Progenitor cell of endocrine pancreas (in vitro differentiated cells): ENCODE measurements at places on chromosomes 6 and 20.

GRCh38 chr20:24097506-24098245 lies 109.1 kb upstream of the GGTLC1 start:
- no peak for DNase-seq

- DNase-seq = no peak
Measured at GRCh38 chr20:60255866-60256265, 297.6 kb downstream of the CDH26 start.

- no peak for DNase-seq
Measured at GRCh38 chr6:19311786-19312185, 525.4 kb upstream of the ID4 start.

DNA sequence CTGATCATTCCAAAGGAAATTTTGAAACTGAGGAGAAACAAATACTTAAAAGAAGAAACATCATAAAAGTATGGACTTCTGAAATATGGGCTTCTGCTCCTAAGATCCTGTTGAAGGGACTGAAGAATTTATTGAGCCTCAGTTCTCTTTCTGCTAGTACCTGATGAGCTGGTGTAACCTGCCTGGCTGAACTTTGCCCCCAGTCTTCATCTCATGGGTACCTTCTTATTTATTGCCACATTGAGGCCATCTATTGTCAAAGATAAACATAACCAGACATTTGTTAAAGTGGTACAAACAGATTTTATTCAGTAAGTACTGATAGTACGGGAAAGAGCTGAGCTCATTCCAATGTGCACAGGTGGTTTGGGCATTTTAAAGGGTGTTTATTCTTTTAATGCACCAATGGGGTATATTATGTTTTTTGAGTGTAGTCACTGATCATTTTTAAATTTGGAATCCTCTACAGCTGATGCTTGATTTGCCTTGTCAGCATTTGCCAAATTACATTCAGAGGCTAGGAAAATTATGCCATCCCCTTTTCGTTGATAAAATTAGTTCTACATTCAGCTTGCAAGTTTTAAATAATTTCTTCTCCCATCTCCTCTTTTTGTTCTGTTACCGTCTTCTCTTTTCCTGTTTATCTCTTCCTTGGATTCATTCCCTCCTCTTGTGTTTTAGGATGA lies 118.2 kb downstream of the PRIM2 start:
- no peak for DNase-seq

GRCh38 chr6:156185113-156185512 lies 592.1 kb upstream of the ARID1B start:
- DNase-seq = no peak

- DNase-seq = no peak
Measured at GRCh38 chr20:47209982-47210381, 146.5 kb downstream of the ZMYND8 start.

- DNase-seq = no peak
Measured at GRCh38 chr6:9564021-9564420, 850.9 kb downstream of the TFAP2A start.

- no peak for DNase-seq
Measured at GRCh38 chr6:130781557-130781956, 45.6 kb upstream of the SMLR1 start.

DNA sequence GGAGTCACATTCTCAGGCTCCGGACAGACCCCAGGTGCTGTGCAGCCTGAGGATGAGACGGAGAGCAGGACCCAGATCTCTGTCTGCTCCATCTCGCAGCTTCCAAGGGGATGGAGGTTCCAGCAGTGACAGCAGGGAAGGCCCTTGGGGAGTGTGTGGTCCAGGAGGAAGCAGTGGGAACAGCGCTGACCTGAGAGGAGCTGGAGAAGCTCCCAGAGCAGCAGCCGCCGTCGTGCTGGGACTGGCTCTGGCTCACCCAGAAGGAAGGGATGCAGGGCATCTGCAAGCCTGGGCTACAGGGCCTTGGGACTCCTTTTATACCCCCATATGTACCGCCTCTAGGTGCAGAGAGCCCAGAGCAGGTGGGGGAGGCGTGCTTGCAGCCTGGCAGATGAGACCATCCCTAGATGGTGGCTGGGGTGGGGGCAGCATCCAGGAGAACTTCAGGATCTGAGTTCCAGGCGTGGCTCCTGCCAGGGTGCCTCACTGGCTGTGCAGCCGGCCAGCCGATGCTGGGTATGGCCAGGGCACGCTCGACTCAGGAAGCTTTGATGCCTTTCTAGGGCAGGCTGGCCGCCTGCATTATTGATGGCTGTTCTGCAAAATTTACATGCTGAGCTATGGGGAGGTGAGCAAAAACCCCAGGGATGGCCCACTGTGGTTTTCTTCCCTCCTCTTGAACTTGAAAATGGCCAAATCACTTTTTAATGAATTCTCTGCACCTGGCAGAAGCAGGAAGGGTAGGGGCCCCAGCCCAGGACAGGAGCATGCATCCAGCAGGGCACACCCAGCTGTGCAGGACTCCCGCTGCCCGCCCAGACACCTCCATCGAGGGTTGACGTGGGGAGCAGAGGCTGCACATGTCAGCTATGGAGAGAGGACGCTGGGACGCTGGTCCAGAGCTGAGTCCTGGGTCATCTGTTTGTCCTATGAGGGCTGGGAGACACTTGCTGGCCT lies 179.6 kb downstream of the TAF4 start:
- no peak for DNase-seq

GRCh38 chr6:49327571-49327970 lies 135.5 kb downstream of the MMUT start:
- no peak for DNase-seq

DNA sequence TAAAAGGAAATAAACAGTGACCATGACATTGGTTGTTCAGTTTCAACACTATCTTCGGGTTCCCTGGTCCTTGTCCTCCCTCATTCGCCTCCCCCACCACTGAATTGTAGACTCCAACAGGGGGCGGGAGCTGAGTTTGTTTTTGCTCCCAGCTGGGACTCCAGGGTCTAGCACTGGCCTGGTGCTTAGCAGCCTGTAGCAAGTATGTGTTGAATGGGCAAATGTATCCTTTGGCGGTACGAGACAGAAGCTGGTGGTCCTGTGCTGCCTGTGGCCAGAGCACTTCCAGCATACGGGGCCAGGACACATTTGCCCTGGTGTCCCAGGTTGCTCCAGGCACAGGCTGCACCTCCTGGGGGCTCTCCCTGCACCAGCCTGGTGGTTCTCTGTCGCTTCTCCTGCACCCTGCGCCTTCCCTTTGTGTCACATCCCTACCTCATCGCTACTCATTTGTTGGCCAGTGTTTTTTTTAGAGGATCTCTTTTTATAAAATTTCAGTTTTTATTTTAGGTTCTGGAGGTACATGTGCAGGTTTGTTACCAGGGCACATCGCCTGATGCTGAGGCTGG lies 40.1 kb downstream of the PHACTR3 start:
- no peak for DNase-seq

DNA sequence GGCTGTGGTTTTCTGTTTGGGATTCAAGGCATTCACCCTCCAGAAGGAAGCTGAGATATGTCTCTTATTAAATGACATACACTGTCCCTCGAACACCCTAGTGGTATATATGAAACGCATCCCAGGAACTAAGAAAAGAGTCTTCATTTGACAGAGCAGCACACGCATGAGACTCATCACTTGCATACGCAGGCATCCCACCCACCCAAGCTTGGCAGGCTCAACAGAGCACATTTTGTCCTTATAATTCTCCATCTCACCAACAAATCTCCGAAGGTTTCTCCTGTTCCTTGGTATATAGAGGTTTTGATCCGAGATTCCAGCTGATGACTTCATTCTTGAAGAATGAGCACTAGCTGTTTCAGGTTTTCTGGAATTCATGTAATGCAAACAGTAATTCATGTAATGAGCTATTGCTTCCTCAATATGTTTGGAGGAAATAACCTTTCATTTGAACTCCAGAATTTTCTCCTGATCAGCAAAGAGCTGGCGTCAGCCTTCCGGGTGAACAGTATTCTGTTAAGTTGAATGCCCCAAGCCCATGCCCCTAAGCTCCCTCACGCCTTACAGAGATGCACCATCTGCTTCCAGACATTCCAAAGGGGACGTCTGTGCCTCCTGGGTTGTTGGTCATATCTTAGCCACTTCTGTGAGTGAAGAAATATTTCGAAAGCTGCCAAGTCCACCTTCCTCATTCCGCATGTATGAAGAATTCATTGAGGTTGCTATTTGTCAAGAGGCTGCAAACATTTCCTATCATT lies 66.0 kb upstream of the CDH4 start:
- DNase-seq = no peak

DNA sequence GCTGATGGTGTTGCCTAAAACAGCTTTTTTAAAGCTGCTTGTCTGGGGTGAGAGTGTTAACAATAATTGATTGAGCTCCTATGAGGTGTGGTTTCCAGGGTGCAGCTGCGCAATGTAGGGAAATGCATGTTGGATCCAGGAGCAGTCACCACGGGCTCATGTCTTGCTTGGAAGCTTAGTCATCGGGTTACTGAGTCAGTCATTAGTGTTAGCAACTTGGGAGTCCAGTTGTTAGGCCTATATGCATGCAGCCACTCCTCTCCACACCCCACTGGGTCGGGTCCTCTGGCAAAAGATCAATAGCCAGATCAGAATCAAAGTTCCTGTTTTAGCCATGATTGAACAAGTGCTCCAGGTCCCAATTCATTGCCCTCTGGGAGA lies 271.7 kb upstream of the CHD6 start:
- no peak for DNase-seq

- no peak for DNase-seq
Measured at GRCh38 chr6:37435816-37436215, 2.8 kb downstream of the CMTR1 start.

- DNase-seq = no peak
Measured at GRCh38 chr20:44571362-44571988, 10.9 kb upstream of the PKIG start.

DNA sequence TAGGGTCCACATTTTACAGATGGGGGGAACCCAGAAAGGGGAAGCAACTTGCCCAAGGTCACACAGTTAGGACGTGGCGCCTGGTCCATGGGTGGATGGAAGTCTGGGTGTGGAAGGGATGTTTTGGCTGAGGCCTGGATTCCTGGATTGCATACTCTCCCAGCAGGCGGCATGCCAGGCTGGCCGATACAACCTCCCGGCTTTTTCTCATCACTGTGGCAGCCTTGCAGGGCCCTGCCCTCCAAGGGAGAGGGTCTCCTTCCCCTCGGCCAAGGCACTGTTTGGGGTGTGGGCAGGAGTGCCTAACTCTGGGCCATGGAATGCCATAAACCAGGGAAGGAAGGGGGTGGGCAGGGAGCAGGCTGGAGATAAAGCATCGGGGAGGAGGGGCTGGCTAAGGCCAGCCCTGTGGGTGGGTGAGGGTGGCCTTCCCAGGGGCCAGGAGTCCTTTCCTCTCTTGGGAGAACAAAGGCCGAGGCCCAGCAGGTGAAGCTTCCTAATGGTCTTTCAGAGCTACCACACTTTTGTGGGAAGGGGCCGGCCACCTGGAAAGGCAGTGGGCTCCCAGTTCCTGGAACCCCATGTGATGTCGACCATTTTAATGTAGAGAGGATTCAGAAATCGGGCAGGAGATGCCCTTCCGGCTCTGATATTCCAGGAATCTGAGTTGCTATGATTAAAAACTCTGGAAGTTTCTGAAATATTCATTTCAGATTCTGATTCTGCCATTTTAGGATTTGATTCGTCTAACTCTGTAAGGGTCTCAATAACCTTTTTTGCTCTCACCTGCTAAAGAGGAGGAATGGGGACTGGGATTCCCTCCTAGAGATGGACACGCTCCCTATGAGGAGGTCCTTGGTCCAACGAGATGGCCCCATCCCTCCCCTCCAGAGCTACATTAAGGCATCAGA lies 4.2 kb downstream of the FOXS1 start:
- no peak for DNase-seq

- no peak for DNase-seq
Measured at GRCh38 chr6:56385981-56386593, 138.7 kb upstream of the COL21A1 start.

GRCh38 chr20:37533154-37533715 lies 5.6 kb upstream of the BLCAP start:
- no peak for DNase-seq

GRCh38 chr6:36479256-36479655 lies 36.5 kb downstream of the KCTD20 start:
- no peak for DNase-seq

- no peak for DNase-seq
Measured at GRCh38 chr6:139965393-139965792, 590.9 kb upstream of the CITED2 start.

- DNase-seq = no peak
Measured at GRCh38 chr6:158279615-158280014, 32.6 kb upstream of the TULP4 start.

DNA sequence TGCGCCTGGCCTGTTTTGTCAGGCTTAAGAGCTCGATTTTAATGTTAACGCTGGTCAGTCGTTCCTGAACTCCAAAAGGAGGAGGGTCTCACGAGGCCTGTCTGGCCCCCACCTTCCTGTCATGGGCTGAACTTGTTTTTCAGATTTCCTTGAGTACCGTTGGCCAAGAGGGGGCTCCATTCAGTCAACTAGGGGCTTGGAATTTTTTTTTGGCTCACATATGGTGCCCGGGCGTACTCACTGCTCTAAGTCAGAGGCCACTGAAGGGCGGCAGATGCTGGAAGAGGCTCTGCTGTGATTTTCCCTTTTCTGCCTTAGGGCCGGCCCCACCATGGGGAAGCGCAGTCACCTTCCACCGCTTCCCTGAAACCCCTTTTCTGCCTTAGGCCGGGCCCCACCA lies 6.9 kb upstream of the BIRC7 start:
- DNase-seq = no peak

DNA sequence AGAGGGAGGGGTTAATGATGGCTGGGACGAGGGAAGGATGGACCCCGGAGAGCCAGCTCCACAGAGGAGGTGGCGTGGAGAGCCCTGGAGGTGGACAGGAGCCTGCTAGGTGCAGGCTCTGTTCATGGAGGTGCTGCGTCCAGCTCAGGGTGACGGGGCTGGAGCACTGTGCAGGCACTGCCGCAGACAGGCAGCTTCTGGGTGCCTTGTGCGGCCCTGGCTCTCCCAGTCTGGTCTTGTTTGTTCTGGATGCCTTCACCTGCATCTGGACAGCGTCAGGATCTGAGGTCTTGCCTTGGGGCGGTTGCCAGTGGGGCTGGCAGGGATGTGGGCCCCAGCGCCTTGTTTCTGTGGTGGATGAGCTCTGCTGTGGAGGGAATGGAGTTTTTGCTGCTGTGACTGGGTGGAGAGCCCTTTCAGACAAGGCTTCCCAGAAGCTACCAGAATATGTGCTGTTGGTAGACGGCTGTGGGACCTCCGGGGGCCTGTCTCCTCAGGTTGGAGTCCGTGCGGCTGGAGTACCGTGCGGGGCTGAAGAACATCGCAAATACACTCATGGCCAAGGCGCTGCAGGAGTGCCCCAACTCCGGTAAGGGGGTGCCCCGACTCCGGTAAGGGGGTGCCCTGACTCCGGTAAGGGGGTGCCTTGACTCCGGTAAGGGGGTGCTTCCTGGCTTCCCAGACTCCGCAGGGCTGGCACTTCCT lies 7.8 kb upstream of the C20orf204 start:
- DNase-seq = no peak
